ENCODE measurements at places on chromosomes 6 and 20.

DNA sequence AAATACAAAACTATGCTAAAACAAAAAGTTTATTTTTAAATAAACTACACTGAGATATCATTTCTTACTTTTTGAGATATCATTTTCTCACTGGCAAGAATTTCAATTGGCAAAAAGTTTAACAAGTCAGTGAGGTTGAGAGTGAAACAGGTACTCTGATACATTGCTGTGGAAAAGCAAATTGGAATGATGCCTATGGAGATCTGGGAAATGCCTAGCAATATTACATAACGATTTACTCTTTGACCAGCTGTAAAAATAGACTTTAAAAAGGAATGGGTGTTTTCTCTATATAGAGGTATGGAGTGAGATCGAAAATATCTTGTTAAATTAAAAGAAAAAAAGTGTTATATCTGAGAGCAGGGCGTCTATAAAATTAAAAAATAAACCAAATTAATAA, 16.9 kb downstream of the CGAS start:
- no peak for DNase-seq

DNA sequence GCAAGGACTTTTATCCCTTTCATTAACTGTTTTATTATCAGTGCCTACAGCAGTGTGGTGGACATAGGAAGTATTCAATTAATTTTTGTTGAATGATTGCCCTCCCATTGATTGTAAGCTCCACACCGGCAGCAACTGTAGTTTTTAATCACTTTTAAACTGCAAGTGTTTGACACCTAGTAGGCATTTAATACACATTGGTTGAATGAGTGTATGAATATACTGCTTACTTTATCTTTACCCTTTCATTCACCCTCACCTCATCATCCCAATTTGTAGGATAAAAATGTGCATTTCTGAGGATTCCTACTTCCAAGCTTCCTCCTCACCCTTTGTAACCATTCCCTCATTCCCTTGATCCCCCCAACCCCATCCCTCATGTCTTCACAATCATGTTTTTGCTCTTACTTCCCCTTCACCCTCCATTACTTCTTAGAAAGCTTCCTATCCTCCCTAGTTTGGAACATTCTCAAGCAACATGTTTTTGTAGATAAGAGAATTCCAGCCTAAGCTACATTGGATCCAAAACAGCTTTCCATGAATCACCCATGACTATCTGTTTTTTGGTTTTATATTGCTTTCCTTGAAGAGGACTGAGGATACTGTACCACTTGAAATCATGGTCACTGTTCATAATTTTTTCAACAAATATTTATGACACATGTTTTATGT, 955 bp upstream of the SLC26A8 start:
- no peak for DNase-seq

GRCh38 chr6:14222956-14223355, 105.4 kb downstream of the CD83 start:
- no peak for DNase-seq

GRCh38 chr6:131769385-131770141, 38.3 kb upstream of the ENPP1 start:
- no peak for DNase-seq

- DNase-seq: no peak
Measured at GRCh38 chr6:162306616-162307015, 420.9 kb downstream of the PRKN start.

DNA sequence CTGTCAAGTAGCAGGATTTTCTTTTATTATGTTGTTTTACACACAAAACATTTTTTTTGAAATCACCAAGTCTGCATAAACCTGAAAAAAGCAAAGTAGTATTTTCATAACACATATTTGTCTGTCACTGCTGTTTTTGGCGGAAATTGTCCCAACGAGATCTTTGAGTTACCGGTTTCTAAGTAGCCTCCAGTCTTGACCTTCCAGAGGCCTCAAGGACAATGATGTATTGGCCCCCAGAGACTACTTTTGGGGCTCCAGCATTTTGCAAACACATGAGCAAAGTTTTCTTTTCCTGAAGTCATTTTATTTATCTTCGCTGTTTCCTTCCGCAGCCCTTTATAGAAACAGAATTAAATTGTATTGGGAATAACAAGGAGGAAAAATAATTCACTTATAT, 862.6 kb downstream of the KIF16B start:
- no peak for DNase-seq

- DNase-seq: no peak
Measured at GRCh38 chr20:11178946-11179654, 505.3 kb upstream of the JAG1 start.

- DNase-seq: no peak
Measured at GRCh38 chr6:79441192-79441591, 96.0 kb downstream of the LCA5 start.

DNA sequence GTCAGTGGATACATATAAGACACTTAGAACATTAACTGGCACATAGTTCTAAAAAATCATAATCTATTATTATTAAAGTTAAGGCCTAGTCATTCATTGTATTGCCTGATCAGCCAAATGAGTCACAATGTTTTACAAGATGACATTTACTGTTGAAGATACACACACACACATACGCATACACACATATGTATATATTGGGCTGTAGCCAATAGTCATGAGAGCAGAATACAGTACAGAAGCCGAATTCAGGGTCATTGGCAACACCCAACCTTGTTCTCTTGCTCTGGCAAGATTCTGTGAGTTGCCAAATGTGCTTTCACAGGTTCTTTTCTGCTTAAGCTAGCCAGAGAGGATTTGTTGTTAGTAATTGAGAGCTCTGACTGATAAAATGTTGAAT, 922.8 kb upstream of the MAP3K7 start:
- no peak for DNase-seq

DNA sequence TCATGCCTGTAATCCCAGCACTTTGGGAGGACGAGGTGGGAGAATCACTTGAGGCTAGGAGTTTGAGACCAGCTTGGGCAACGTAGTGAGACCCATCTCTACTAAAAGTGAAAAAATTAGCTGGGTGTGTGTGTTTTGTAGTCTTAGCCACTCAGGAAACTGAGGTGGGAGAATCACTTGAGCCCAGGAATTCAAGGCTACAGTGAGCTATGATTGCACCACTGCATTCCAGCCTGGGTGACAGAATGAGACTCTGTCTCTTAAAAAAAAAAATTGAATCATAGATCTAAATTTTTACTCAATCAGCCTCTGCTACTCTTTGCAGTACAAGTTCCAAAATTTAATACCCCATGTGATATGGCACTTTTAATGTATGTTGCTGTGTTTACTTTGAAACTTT, 121.6 kb downstream of the ARMC2 start:
- no peak for DNase-seq

- no peak for DNase-seq
Measured at GRCh38 chr6:155442562-155442961, 13.1 kb downstream of the NOX3 start.

GRCh38 chr20:24994470-24995368, 2.2 kb upstream of the APMAP start:
- DNase-seq: peak; percentile 94

DNA sequence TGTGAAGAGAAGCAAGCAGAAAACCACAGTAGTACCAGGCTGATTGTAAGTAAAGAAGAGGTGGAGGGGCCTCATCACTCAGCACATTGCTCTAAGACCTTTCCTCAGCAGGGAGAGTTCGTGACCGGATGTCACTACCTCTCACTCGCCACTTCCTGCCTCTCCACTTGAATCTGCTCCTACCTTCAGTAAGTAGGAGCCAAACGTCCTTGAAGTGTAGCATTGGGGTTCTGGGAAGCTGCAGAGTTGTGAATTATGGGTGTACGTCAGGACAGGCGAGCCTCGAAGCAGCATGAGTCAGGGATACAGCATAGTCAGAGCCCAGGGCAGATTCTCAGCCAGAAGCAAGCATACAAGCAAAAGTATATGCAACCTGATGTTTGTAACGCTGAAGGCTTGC, 224.9 kb downstream of the PHACTR1 start:
- DNase-seq: no peak

- no peak for DNase-seq
Measured at GRCh38 chr6:19587238-19587942, 249.8 kb upstream of the ID4 start.

DNA sequence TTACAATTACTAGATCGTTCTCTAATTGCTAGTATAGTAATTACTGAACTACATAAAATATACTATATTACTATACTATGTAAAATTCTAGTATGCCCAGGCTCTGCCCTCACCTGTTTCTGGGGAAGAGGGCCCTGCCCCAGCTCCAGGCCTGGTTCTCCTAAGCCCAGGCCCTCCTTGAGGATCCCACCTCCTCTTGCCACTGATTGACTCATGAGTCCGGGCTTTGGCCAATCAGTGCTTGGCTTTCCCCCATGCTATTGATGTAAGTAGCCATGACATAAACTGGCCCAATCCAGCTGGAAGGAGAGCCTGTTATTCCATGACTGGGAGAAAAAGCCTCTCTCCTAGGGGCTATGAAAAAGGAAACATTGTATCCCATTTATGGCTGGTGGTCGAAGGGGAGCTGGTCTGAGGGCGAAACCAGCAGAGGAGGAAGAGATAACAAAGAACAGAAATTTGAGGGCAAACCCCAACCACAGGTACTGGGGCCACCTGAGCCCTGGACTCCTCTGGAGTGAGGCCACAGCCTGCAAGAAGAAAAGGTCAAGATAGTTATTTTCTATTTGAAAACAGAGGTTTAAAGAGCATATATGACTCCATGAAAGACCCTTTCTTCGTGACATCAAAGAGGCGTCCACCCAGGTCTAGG, 129.3 kb upstream of the CD93 start:
- DNase-seq: no peak

DNA sequence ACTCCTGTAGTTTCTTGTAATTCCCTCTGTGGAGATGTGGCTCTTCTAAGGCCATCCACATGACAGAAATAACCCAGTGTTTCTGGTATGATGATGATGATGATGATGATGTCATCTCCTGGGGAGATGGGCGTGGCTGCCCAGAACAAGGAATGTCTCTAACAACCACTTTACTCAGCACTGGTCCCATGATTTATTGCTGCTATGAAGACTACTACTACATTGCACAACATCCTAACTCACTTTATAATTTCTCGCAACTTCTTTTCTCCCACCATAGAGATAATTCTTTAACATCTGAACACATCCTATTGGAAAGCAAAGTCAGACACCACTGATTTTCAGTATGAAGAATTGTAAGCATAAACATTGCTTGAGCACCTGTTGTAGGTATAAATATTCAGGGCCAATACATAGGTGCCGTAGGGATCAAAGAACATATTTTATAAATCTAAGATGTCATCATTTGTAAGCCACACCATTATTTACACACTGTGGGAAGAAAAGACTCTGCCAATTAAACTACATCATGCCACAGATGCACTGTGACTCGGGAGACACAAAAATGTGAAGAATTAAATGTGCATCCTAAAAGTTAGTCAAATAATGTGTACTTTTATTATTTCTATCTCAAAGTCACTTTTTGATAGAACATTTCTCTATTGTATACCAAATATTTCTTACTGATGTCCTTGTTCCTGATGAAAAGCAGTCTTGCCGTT, 6.4 kb downstream of the TPMT start:
- DNase-seq: no peak

DNA sequence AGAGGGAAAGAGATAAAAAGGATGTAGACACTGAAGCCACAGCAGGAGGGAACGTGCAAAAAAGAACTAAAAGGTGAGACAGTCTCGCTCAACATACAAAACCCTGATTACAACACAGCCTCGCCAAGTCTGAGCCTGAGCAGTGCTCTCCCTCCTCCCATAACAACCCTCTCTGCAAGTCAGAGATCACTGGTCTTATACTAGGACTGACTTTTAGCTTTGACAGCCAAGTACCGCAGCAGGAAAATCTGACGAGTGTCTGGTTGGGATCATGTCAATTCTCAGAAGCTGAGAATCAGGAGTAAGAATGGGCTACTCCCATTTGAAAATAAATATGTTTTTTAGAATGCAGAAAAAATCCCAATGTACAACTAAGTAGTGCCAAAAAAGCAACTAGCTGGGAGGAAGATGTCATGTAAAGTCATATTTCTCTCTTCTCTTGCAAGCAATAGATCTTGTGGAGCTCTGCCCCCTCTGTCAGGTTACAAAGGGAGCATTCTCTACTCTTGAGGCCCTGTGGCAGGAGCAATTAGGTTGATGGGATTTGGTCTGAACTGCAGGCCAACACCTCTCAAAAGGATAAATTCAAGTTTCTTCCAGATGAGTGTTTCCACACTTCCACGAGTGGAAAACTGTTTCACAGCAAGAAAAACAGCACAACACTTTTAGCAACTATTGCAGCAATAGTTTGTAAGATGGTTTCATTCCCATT, 118.9 kb upstream of the COL21A1 start:
- no peak for DNase-seq

DNA sequence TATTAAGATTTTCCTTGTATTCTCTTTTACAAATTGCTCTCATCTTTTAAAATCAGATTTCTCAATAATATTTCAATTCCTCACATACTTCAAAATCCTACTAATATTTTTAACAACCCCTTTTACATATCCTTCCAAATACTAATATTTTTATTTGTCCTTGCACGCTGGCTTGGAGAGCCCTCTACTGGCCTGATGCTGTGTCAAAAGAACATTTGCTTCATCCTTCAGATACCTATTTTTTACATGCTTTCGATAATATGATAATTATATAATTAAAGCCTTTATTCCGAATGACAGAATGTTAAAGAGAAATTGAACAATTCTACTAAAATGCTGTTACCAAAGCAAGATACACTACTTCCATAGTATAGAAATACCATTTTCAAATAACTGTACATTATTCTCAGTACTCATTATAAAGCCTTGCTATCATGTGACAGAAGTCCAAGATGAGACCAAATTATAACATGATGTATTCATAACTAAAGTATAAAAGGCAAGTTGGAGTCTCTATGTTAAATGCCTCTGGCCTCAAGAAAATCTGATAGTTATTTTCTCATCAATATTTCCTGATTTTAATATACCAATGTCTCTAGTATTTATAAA, 39.0 kb upstream of the PLN start:
- peak; percentile 4 for DNase-seq

GRCh38 chr6:44234101-44235025, 11.0 kb downstream of the SLC29A1 start:
- DNase-seq: no peak

DNA sequence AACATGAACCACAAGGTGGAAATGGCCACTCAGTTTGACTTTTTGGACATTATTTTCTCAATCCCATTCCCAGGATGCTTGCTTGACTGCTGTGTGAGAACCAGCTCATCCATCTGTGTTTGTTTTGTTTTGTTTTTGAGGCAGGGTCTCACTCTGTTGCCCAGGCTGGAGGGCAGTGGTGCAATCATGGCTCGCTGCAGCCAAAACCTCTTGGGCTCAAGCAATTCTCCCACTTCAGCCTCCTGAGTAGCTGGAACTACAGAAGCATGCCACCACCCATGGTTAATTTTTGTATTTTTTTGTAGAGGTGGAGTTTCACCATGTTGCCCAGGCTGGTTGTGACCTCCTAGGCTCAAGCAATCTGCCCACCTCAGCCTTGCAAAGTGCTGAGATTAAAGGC, 166.0 kb upstream of the CDH4 start:
- DNase-seq: no peak

Measured in HuH-7 (cell line).